ENCODE measurements at places on chromosomes 13 and 19.

DNA sequence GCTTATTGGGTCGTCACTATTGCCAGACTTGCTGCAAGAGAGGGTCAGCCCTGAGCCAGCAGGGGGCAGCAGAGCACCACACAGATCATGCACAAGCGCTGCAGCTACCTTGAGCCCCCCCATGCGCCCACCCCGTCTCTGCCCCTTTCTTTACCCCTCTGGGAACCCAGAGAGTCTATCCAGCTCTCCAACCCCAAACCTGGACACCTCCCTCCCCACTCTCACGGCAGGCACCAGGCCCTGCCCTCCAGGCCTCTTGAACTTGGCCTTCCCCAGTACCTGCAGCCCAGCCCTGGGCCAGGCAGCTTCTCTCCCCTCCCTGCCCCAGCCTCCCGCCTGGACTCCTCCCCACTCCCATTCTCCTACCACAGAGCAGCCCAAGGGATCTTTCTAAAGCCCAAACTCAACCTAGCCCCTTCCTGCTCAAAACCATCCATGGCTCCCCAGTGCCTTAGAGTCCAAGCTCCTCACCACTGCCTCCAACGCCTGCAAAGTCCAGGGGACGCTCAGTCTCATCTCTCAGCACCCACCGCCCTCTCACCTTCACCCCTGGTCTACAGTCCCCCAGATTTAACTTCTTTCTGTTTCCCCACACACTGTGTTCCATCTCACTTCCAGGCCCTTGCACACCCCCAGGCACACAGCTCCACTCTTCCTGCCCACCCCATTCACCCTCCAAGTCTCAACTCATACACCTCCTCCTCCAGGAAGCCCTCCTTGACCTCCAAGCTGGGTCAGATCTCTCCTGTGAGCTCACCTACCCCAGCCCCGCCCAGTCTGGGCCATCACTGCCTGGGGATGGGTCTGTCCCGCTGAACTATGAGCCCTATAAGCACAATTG, 9.4 kb upstream of the CEACAM16 start:
- DNase-seq, result peak; percentile 63

DNA sequence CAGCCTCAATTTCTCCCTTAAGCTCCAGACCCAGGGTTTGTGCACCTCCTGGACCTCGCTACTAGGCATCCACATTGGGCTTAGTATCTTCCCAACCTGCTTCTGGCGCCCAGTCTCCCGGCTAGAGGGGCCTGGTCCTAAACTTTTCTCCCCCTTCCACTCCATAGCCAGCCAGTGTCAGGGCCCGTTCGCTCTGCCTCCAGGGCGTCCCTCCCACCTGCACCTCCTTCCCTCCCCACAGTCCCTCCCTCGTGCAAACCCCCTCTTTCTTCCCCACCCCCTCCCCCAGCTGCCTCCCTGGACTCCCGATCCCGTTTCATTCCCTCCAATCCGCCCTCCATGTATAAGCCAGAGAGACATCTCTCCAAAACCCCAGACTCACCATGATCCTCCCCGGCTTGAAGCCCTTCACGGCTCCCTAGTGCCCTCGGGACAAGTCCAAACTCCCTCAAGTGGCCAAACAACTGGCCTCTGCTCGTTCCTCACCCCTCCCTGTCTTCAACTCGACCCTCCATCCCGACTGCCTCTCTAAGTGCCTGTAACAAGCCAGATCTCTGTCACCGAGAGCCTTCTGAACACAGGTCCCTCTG, 997 bp upstream of the SAMD4B start:
- peak; percentile 36 for DNase-seq

DNA sequence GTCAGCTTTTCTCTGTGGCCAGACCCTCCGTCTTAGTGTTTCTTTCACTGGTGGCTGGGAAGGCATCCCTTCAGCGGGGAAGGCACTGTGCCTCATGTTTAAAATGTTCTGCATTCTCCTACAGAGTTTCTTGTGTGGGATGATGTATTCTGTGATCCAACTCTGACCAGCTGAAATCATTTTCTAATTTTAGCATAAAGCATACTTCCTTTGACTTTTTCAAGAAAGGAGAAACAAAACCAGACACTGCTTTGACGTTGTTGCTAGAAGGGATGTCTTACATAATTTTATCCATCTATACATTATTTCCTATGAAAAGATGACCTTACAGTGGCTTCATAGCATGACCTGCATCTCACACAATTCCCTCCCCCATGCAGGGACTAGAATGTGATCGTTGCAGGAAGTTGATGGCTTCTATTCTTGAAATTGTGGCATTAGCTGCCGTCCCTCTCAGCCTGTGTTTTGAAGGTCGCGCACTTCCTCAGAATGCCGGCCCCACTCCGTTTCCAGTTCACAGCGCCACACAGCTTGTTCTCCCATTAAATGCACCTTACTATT, 38.6 kb upstream of the TEX29 start:
- DNase-seq, result no peak

DNA sequence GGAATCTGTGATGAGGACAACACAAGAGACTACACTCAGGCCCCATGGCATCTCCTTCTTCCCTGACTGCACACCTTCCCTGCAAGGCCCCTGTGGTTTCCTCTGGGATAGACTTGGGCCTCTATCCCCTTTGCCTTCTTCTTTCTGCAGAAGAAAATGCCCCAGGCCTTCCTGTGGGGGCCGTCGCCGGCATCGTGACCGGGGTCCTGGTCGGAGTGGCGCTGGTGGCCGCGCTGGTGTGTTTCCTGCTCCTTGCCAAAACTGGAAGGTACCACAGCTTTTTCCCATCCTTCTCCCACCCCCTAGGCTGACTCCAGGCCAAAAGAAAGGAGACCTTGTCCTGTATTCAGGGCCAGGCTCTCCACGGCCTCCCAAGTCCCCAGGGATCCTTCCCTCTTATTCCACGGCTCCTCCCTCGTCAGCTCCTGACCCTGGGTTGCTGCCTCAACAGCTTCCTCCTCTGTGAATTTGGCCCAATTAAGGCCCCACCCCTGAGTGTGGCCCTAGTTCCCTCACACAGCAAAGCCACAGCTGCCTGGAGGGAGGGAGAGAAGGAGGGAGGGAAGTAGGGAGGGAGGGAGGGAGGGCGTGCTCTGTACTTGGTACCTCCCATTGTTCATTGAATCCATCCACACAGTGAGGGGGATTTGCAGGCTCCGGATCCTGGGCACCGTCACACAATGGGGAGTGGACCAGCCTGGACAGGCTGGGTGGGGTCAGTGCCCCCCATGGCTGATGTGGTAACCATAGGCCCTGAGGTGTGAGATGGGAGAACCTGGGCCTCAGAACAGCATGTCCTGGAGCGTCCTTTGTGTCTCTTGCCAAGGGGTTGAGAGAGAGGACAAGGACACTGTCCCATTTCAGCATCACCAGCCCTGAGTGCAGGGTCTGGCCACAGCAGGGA, 12.5 kb downstream of the CEACAM3 start:
- no peak for DNase-seq

- DNase-seq, result peak; percentile 73
Observed at GRCh38 chr19:41353466-41354342, at the start of gene TGFB1. Gene TGFB1 (minus strand): TSS chr19:41353922. CDS start chr19:41353044, 878 bp downstream.

DNA sequence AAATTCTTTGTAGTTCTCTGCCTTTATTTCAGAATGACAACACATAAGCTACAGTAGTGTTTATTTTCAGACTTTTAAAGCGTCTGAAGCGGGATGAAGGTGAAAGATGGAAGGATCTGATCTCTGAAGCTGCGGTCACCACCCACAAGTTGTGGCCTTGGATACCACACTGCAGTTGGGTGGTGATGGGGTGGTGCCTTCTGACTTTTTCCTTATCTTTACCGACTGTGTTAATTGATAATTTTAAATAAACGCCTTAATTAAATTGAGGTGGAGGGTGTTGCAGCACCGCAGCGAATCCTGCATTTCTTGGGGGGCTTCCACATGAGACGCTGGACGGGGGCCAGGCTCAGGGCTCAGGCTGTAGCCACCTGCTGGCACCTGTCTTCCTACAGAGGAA, 1.3 kb downstream of the TFDP1 start:
- DNase-seq, result no peak

GRCh38 chr13:18998389-18998788, 183.2 kb downstream of the TUBA3C start:
- no peak for DNase-seq

DNA sequence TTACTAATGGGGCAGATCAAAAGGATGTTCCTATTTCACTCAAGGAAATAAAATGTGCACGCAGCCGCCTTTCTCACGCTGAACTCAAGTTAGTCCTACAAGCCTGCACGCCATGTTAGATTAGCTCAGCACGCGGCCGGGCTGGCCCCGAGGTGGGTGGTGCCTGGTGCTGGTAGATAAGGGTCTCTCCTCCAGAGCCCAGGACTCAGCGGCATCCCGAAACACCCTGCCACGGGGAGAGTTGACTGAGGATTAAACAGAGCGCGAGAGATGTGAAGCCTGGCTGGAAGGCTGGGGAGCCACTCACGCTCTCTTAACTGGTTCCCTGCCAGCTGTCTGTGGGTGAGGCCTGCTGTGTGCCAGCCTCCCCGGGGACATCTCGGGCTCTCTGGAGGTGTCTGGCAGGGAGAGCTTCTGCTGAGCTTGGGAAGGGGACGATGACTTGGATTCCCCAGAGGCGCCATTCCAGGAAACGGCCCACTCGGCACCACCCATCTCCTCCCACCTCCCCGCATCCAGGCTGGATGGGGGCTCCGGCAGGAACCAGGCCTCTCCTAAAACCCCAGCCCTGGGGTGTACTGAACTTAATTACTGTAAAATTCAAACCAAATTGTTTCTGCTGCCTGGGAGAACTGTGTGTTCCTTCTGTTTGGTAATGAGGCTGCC, 122.2 kb downstream of the KDM4B start:
- DNase-seq, result no peak

GRCh38 chr13:109036078-109036780, 406.8 kb downstream of the MYO16 start:
- no peak for DNase-seq

- no peak for DNase-seq
Observed at GRCh38 chr13:31240921-31241320, 41.1 kb downstream of the B3GLCT start.

DNA sequence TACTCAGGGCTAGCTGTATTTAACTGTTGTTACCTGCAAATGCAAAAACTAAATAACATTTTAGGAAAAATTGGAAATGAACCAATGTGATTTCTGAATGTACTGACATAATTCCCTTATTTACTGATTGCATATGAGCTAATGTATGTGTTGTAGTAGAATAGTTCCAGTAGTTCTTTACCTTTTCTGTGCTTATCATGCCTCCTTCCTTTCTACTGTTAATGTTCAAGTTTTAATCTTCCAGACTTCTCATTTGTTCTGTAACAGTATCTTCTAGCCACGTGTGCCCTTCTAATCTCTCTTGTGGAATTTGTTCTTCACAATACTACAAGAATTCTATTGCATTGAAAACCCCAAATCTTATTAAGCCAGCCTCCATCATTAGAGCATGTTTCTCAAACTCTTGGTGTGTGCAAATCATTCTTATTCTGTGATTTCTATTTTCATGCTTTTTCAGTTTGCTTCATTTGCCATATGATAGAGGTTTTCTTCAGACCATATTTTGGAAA, 17.7 kb downstream of the LSM14A start:
- no peak for DNase-seq

DNA sequence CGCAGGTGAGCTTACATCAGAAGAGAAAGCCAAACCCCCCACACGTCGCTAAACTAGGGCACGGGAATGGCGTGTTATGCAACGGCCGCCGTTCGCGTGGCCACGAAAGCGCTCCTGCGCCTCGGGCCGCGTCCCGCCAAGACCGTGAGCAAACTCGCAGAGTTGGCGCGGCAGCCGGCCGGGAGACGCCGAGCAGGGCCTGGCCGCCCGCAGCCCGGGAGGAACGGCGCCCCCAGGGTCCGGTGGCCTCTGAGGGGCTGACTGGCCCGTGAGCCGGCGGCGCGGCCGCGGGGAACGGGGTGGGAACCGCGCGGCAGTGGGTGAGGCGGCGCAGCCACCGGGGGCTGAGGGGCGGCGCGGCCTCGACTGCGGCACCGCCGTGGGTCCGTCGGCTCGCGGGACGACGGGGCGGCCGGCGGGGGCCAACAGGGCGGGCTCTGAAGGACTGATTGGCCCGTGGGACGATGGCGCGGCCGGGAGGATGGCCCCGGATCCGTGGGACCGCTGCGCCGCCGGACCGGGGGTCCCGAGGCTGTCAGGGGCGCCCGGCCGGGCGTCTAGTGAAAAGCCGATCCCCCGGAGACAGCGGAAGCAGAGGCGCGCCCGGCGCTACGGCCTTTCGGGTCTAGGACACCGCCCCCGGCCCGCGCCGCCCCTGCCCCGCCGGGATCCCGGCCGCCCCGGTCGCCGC, 903 bp downstream of the LATS2 start:
- DNase-seq, result peak; percentile 17

All from prostate gland (tissue), 2 donors.